ENCODE measurements at places on chromosomes 1 and 21. TPM values are rescaled to one million over a fixed set of nuclear protein-coding genes. Genes with fewer than 3 reads are reported as not detected.

GRCh38 chr21:32141318-32141633 lies 137.6 kb downstream of the MIS18A start:
- H3K4me1 ChIP-seq: no peaks in the 10 kb centered on the region
- H3K27ac ChIP-seq: no peak overlapping the region

GRCh38 chr1:3312898-3313575 lies 141.4 kb upstream of the ARHGEF16 start:
- H3K36me3 ChIP-seq: no peaks in the 10 kb centered on the region
- H3K4me3 ChIP-seq: no peak overlapping the region
- peak; percentile 84 for DNase-seq
- no peak overlapping the region for H3K27ac ChIP-seq
- H3K4me1 ChIP-seq: peaks cover 13% of the 10 kb centered on the region

DNA sequence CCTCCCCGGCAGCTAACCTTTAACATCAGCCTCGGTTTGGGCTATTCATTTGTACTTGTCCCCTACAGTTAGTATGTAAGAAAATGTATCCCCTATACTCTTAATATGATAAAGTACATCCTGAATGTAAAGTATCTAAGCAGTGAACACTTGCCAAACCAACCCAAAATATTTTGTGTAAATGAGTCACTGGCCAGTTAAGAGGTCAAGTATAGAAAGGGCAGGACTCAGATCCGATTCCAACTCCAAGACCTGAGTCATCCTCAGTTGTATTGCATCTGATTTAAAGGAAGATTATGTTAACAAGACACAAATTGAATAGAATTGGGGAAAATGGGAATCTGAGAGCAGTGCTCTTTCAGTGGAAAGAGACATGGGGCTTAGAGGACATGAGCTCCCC lies 84.4 kb downstream of the CD58 start:
- peaks cover 7% of the 10 kb centered on the region for H3K4me1 ChIP-seq
- no peak overlapping the region for H3K4me3 ChIP-seq
- DNase-seq: no peak
- H3K27me3 ChIP-seq: no peaks in the 10 kb centered on the region
- H3K27ac ChIP-seq: no peak overlapping the region

Gene PCP4L1
- total RNA-seq: not detected

Gene SLAMF6
- 40.9 TPM for total RNA-seq

DNA sequence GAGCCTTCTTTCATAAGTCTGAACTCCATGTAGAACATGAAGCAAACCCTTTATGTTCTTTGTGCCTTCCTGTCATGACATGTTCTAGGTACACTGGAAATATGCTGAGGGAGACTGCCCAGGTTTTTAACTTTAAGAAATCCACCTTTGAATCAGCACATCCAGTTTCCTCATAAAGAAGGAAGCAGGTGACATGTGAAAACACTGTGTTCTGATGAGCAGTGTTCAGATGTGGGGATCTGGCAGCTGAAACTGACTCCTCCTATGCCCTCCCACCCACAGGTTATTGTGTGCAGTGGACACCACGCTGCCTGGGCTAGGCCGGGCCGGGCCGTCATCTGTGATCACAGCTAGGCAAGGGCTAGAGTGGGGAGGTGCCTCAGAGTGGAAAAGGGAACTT lies 51.1 kb downstream of the CNN3 start:
- H3K4me1 ChIP-seq: no peaks in the 10 kb centered on the region
- H3K27me3 ChIP-seq: peaks cover 2% of the 10 kb centered on the region
- no peaks in the 10 kb centered on the region for H3K36me3 ChIP-seq

- DNase-seq: peak; percentile 84
- peaks cover 17% of the 10 kb centered on the region for H3K27me3 ChIP-seq
Observed at GRCh38 chr21:45590246-45590725, 48.0 kb upstream of the SLC19A1 start.

Gene CDCA8
- total RNA-seq: 56.0 TPM

GRCh38 chr1:195939844-195940243 lies 668.4 kb downstream of the KCNT2 start:
- no peaks in the 10 kb centered on the region for H3K27me3 ChIP-seq
- no peak overlapping the region for H3K27ac ChIP-seq
- H3K4me3 ChIP-seq: no peak overlapping the region
- H3K36me3 ChIP-seq: no peaks in the 10 kb centered on the region
- no peaks in the 10 kb centered on the region for H3K4me1 ChIP-seq

Gene TRIM67
- not detected for total RNA-seq

DNA sequence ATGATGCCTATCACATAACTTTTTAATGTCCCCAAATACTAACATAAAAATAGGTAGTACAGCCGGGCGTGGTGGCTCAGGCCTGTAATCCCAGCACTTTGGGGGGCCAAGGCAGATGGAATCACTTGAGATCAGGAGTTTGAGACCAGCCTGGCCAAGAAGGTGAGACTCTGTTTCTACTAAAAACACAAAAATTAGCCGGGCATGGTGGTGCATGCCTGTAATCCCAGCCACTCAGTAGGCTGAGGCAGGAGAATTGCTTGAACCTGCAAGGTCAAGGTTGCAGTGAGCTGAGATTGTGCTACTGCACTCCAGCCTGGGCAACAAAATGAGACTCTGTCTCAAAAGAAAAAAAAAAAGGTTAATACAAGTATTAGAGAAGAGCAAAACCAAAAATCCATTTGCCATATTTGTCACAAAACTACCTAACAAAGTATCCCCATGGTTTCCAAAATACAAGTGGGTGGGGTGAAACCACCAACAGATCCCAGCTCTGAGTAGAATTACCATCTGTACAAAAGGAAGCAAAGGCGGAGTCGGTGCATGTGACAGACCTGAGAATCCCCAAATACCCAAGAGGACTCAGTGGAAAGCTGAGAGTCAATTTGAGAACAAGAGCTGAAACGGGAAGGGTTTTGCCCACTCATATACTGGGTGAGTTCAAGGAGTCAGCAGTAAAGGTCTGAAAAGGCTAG lies 113.2 kb downstream of the TOMM20 start:
- DNase-seq: peak; percentile 84
- peaks cover 15% of the 10 kb centered on the region for H3K36me3 ChIP-seq
- peaks cover 93% of the 10 kb centered on the region for H3K4me1 ChIP-seq
- no peaks in the 10 kb centered on the region for H3K27me3 ChIP-seq
- no peak overlapping the region for H3K4me3 ChIP-seq

Gene S100A14
- total RNA-seq: 0.26 TPM

Gene LCE1E
- total RNA-seq: not detected

Gene ZFP69
- 3.9 TPM for total RNA-seq

- no peak overlapping the region for H3K4me3 ChIP-seq
- H3K27ac ChIP-seq: no peak overlapping the region
- no peaks in the 10 kb centered on the region for H3K4me1 ChIP-seq
- H3K27me3 ChIP-seq: peaks cover 12% of the 10 kb centered on the region
- no peaks in the 10 kb centered on the region for H3K36me3 ChIP-seq
- DNase-seq: peak; percentile 80
Observed at GRCh38 chr21:31866077-31866511, 6.7 kb upstream of the HUNK start.

DNA sequence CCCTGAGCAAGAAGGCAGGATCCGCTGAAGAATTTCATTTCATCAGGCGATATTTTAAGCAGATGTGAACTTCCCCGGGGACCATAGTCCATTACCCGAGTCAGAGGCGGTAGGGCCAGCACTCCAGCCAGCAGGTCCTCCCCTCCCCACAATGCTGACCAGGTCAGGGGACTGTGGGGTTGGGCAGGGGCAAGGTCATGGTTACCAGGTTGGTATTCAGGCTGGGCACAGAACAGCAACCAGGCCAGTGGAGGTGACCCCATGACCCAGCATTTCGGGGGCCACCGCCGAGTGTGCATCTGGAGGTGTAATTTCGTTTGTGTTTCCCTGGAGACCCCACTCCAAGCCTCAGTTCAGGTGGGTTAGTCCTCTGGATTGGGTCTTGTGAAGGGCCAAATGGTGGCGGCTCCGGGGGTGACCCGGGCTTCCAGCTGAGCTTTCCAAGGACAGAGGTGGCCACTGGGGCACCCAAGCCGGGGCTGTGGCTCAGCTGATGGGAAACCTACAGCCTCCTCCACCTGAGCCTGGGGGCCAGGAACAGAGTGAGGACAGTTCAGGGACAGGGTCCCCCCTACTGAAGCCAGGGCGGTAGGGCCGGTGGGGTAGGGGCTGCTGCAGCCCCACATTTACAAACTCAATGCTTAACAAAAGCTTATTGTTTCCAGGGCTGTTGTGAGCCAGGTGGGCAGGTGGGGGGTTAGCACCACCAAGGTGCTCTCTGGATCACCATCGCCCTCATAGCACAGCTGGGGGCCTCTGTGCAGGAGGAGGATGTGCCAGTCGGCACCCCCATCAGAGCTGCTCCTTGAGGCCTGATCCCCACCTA lies 2.8 kb downstream of the PRDM16 start:
- H3K4me1 ChIP-seq: peaks cover 3% of the 10 kb centered on the region
- H3K4me3 ChIP-seq: no peak overlapping the region
- peaks cover 29% of the 10 kb centered on the region for H3K27me3 ChIP-seq
- no peaks in the 10 kb centered on the region for H3K36me3 ChIP-seq
- no peak overlapping the region for H3K27ac ChIP-seq

Measured in activated CD4-positive, alpha-beta memory T cell treated with anti-CD3 and anti-CD28 coated beads for 36 hours (primary cell).